ENCODE measurements at places on chromosomes 4 and X. TPM values are rescaled to one million over a fixed set of nuclear protein-coding genes. Genes with fewer than 3 reads are reported as not detected.

Gene GYPE
- 0.16 TPM for total RNA-seq

Gene ANK2
- total RNA-seq = 267 TPM

- DNase-seq = no peak
Observed at GRCh38 chr4:105858466-105859040, 36.7 kb upstream of the NPNT start.

DNA sequence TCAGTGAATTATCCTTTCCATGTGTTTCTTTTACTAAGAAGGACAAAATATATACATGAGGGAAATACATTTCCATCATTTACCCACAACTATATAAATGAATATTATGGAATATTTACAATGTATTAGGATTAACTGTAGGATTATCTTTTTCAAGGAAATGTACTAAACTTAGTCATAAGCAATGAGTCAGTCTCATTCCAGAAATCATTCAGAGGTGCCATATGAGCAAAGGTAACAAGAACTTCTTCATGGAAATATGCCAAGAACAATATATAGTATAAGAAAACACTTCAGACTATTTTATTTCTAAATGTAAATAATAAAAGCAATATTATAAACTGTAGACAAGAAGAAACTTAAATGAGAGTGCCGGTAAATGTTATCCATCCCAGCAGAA, 67.1 kb downstream of the USP38 start:
- no peak for DNase-seq

DNA sequence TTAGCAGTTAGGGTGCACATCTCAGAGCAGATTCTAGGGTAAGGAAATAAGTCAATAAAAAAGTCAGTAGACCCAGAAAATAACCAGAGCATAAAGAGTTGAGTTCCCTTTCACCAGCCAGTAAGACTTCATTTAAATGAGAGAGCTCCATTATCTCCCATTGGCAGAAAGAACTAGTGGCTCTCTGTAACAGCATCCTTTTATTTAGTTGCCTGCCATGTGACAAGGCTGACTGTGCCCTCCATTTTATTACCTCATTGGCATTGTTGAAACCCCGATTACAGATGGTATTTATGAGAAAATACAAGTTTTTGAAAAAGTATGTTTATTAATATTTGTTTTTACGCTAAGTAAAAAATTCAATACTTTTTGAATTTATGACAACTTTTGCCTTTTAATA, 859.5 kb upstream of the NDST4 start:
- no peak for DNase-seq

Measured in left ventricle myocardium inferior (tissue), 1 donor.